ENCODE measurements at places on chromosomes 1 and 21.
A peak's percentile ranks its signal among the peaks of the same experiment; 100 is the strongest.

DNA sequence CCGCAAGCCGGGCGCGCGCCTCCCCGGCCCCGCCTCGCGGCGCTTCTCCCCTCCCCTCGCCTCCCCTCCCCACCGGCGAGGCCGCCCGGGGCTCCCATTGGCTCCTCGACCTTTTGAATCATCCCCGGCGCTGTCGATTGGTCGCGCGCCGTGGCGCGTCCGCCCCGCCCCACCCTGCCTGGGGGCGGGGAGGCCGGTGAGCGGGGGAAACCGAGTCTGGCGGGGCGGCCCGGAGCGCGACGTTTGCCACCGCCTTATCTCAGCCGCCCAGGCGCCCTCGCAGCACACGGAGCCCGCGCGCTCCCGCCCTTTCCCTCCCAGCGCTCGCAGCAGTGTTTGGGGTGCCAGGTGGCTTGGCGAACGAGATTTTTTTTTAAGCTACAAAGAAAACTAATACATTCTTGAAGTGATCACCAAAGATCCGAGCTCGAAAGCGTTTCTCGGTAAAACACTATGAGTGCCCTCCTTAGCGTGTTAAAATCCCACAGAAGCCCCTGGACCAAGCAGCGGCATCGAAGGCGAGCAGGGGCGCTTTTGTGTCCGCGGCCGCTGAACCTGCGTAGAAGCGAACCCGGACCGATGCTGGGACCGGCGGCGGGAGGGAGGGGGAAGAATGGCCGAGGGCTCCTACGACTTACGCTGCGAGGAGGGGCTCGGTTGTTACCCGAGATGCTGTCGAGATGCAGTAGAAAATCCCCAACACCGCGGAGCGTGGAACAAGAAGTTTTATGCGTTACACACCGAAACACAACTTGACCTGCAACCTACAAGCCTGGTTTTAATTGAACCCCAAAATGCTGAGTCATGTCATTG is 436 bp upstream of the LBR start:
- peak; percentile 86 for DNase-seq

GRCh38 chr1:207032528-207033017 is at the start of gene C1orf116:
Gene C1orf116 (minus strand): TSS chr1:207032756. CDS start chr1:207027598, 5,158 bp downstream.
- DNase-seq: no peak

DNA sequence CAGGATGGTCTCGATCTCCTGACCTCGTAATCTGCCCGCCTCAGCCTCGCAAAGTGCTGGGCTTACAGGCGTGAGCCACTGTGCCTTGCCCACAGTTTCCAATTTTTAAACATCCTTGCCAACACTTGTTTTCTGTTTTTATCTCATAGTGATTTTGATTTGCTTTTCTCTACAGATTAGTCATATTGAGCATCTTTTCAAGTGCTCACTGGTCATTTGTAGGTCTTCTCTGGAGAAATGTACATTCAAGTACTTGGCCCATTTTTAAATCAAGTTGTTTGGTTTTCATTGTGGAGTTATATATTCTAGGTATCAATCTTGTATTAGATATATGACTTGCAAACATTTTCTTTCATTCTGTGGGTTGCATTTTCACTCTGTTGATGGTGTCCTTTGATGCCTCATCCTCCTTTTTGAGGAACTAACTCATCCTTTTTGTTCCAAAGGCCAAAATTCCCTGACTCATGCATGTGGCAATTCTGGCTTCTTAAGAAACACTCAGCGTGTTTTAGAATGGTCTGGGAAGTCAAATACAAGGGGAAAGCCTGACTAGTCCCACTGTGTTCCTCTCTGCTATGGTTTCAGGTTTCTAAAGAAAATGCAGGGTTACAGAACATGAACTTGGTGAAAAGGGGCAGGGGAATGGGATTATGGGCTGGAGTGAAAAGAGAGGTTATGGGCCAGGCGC is 37.3 kb downstream of the PTAFR start:
- no peak for DNase-seq

GRCh38 chr1:75099581-75099980 is 34.6 kb upstream of the LHX8 start:
- no peak for DNase-seq

DNA sequence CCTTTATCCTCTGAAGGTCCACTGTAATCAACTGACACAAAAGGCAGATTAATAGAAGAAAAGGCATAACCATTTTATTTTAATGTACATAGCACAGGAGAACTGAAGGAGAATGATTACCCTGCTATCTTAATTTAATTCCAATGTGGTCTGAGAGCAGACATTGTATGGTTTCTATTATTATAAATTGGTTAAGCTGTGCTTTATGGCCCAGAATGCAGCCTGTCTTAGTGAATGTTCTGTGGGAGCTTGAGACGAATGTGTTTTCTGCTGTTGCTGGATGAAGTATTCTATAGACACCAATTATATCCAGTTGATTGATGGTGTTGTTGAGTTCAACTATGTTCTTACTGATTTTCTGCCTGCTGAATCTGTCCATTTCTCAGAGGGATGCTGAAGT is 25.0 kb upstream of the SLC2A1 start:
- no peak for DNase-seq

- DNase-seq: no peak
These were observed 788 bp upstream of the EDEM3 start for GRCh38 chr1:184755226-184756065.

GRCh38 chr1:18944810-18945209 is 11.7 kb downstream of the IFFO2 start:
- DNase-seq: no peak

DNA sequence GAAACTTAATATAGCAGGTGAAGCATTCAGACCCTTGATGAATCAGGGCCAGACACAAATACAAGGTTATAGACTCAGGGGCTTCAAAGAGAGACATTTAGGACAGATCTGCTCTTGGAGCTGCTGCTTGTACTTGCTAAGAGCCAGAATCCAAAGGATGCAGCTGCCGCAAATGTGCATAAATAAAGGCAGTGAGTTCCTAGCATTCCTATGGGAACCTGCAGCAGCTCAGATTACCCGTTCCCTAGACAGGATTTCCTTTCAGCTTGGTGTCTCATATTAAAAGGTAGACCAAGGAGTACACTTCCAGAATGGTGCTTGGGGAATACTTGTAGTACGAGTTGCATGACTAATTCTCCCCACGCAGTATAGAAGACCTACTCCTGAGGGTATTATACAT is 9.7 kb upstream of the LRRC53 start:
- DNase-seq: no peak

Data from stimulated activated CD8-positive, alpha-beta memory T cell treated with anti-CD3 and anti-CD28 coated beads, Interleukin-4, amount 100 ng/mL, for 1 hour (primary cell).